ENCODE measurements at places on chromosomes 11 and 22.

- DNase-seq: no peak
Observed at GRCh38 chr11:15668718-15669117, 554.0 kb downstream of the INSC start.

GRCh38 chr11:15819679-15820286 lies 536.6 kb downstream of the SOX6 start:
- DNase-seq: no peak

DNA sequence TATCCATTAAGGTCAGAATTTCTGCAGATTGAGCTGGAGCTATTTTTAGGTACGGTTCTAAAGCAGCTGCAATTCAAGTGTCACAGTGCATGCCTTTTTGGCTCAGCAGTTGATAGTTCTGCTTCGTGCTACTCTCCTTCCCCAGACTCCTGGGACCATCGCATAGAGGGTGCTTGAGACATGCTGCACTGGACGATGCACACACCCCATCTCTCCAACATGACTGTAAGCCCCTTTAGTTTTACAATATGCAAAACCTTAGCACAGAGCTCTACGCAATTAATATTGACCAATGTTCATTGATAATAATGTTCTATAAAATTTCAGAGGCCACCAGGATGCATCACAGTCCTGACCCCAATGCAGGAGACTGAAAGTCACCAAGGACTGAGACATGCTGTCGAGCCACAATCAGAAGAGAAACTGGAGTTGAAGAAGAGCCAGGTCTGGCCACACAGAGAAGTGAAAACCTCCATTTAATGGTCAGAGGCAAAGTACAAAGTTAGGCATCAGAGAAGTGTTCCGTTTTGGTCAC lies 120.9 kb upstream of the ZC3H12C start:
- no peak for DNase-seq

GRCh38 chr11:83612891-83613766 lies 327.0 kb upstream of the CCDC90B start:
- DNase-seq: no peak

DNA sequence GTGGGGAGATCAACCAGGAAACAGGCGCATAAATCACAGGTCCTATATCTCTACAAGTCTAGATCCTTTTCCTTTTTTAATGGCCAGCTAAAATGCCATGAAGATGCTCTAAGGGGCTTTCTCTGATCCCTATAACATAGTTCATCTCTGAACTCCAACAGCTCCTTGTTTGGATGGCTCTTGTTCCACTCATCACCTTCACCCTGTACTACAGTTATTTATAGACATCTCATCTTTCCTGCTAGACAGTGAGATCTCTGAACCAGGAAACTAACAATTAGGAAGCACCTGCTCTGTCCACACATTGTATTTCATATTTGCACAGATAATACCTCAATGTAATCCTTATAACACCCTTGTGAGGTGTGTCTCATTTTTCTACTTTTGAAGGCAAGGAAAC lies 31.6 kb downstream of the KCNA4 start:
- DNase-seq: no peak

DNA sequence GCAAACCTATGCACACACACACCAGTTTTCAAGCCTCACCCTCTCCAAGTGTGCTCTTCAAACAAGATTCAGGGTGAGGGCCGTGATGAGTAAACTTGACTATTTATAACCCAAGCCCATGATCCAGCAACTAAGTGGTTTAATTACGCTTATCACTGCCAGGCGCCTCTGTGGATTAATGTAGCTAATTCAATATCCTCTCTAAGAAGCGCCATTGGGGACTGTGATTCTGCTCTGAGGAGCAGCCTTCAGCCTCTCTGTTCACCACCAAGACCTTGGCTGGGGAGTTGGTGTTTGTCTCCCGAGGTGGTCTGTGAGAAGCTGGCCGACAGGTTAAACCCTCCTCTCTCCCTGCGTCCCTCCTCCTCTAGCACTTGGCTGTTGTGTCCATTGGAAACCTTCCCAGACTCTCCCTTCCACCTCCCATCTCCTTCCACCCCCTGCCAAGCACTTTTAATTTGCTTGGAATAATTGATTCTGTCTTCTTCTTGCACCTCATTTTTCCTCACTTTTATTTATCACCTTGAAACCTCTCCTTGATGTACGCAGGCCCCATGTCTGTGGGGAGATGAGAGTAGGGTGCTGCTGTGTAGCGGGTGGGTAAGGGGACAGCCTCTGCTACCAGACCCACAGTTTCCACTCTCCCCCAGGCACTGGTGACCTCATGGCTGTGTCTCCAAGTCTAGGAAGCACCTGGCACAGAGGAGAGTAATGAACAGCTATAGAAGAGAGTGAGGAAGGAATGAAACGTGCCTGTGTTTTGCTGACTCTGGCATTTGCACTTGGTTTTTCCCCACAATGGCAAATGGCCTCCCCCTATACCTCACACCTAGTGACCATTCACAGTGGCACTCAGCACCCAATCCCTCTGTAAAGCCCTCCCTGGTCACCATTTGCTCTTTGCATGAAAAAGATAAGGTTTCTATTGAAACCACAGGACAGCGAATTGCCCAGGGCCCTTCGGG lies 236.6 kb downstream of the GRIK4 start:
- DNase-seq: no peak

All from stimulated activated CD8-positive, alpha-beta memory T cell treated with anti-CD3 and anti-CD28 coated beads, Interleukin-4, amount 100 ng/mL, for 1 hour (primary cell).